Mammary epithelial cell (primary cell): ENCODE measurements at places on chromosomes 1 and 21. TPM values are rescaled to one million over a fixed set of nuclear protein-coding genes. Genes with fewer than 3 reads are reported as not detected.

Gene TMEM125
- 0.67 TPM for total RNA-seq

DNA sequence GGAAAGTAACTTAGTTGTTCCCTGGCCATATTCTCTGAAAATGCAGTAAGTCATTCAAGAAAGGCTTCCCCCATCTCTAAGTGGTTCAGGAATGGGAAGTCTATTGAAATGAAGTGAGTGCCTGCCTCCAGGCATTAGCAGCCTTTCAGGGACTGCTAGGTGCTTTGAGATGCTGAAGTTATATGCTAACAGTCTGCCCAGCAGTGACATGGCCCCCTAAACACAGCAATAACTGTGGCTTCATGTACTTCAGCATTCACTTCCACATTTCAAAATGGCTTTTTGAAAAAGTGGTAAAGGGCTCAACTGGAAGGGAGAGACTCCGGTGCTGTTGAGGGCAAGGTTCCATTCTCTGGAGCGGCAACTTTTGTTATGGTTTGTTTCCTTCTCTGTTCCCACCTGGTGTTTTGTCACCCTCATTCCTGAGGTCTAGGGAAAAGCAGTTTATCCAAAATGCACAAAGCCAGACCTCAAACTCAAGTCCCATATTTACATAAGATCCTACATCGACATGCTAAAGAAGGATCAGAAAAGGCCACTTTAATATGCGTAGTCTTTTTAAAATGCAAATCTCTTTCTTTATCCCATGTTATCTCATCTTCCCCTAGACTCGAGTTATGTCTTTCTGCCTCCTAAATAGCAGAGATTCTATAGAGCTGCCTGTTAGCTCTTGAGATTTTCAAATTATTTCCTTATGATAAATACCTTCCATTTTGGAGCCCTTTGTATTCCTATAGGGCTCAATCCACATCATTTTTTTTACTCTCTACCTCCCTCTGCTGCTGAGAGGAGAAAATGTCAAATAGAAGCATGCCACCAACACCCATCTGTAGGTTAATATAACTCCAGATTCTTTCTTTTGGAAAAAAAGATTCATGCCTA is 34.2 kb upstream of the LRRC8C start:
- DNase-seq, result peak; percentile 29

Gene ETV3L
- total RNA-seq, result not detected

Gene ZNF593OS
- total RNA-seq, result not detected in 2 replicates

DNA sequence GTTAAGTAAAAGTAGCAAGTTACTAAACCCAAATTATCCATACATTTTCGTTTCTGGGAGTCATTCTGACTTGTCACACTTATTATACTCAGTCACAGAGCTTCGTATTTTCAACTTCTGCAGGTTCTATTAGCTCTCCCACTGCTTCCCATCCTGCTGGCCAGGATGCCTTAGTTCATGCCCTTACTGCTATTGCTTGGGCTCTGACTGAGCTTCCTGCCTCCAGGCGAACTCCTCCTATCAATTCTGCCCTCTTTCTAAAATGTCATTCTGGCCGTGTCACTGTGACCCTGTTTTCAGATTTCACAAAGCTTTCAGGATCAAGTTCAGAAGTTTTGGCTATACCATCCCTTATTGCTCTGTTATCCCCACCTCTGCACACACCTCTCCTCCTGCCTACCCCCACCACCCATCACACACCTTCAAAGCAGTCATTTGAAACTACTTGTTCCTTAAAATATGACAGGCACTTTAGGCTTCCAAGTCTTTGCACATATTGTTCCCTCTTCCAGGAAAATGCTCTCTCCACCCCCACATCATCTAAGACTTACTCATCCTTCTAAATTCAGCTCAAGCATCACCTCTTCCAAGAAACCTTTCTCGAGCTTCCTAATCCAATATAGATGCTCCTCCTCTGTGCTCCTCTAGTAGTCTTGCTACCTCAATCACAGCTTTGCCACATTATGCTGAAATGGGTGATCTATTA is 278.0 kb downstream of the BRINP2 start:
- peak; percentile 16 for DNase-seq

Gene SZRD1
- total RNA-seq, result 108 and 126 TPM in 2 replicates

Gene RER1
- total RNA-seq, result 161 and 162 TPM in 2 replicates

DNA sequence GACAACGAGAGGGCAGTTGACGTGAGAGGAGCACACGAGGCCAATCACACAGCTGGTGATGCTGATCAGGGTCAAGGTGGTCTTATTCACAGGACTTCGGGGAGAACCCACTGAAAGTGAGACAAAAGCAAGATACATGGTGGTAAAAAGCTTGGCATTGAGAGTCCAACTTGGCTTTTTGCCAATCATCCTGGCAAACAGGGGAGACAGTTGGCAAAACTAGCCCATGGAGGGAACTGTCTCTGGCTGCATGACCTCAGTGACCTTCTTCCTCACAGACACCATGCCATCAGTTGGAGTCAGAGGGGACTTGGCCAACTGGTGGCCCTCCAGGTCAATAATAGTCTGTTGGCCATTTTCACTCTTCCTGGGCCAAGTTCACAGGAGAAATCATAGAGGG is 139.9 kb downstream of the ASTN1 start:
- no peak for DNase-seq

GRCh38 chr21:31279986-31280385 is 64.1 kb downstream of the TIAM1 start:
- DNase-seq, result no peak
